Activated naive CD8-positive, alpha-beta T cell treated with anti-CD3 and anti-CD28 coated beads, Interleukin-2, amount 50 U/mL, for 24 hours (primary cell): ENCODE measurements at places on chromosomes 12 and 14.

DNA sequence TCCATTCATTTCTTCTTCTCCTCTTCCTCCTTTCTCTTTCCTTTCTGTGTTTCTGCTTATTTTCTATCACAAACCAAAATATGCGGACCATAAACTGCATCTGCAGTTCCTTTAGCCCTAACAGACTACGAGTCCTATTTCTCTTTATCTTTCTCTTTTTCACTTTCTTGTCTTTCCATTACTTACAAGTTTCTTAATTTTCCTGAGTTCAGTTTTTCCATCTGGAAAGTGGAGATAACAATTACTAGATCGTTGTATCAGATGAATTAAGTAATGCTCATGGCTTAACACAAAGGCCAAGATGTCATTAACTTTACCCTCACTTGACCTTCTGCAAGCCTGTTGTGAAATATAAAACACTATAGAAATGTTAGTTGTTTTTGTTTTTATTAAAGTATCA lies 983 bp upstream of the COPS7A start:
- H3K27me3 ChIP-seq = no peaks in the 10 kb centered on the region
- H3K36me3 ChIP-seq = peaks cover 13% of the 10 kb centered on the region
- H3K4me3 ChIP-seq = peak overlapping the region; percentile 89
- peaks cover 30% of the 10 kb centered on the region for H3K4me1 ChIP-seq

GRCh38 chr12:47222520-47223030 lies 142.8 kb upstream of the AMIGO2 start:
- H3K4me3 ChIP-seq = peak overlapping the region; percentile 84
- H3K27ac ChIP-seq = peak overlapping the region; percentile 91
- H3K36me3 ChIP-seq = peaks cover 84% of the 10 kb centered on the region
- DNase-seq = no peak

- H3K27ac ChIP-seq = no peak overlapping the region
- peaks cover 11% of the 10 kb centered on the region for H3K27me3 ChIP-seq
- no peaks in the 10 kb centered on the region for H3K36me3 ChIP-seq
- H3K4me3 ChIP-seq = no peak overlapping the region
- H3K4me1 ChIP-seq = no peaks in the 10 kb centered on the region
These were observed 107.4 kb upstream of the RGS6 start for GRCh38 chr14:71824816-71825215.

GRCh38 chr12:58388261-58388660 lies 446.9 kb downstream of the ATP23 start:
- no peak overlapping the region for H3K27ac ChIP-seq
- no peaks in the 10 kb centered on the region for H3K36me3 ChIP-seq
- H3K27me3 ChIP-seq = no peaks in the 10 kb centered on the region
- no peak for DNase-seq
- H3K4me1 ChIP-seq = no peaks in the 10 kb centered on the region

DNA sequence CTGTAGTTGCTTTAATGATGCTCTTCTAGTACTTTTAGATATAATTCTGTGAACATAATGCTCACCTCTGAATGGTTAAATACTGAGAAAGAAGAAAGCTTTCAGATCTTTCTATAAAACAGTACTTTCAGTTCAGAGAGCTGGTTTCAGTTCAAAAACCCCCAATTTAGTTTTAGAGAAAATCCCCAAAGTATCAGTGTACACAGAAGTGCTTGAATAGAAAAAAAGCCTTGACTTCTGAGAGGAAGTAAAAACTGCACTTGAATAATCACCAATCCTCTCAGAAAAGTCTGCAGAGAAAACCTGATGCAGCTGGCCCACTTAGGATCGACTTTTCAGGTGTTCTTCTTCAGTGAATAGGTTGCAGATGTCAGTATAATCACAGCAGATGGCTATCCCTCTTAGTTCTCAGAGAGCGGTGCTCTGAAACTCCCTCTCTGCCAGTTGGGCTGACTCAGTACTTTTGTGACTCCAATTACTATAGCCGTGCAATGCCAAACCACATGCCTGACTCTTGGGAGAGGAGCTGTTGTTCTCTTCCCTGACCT lies 616.3 kb downstream of the LRFN5 start:
- DNase-seq = no peak
- H3K36me3 ChIP-seq = no peaks in the 10 kb centered on the region
- no peaks in the 10 kb centered on the region for H3K4me1 ChIP-seq
- H3K27ac ChIP-seq = no peak overlapping the region

DNA sequence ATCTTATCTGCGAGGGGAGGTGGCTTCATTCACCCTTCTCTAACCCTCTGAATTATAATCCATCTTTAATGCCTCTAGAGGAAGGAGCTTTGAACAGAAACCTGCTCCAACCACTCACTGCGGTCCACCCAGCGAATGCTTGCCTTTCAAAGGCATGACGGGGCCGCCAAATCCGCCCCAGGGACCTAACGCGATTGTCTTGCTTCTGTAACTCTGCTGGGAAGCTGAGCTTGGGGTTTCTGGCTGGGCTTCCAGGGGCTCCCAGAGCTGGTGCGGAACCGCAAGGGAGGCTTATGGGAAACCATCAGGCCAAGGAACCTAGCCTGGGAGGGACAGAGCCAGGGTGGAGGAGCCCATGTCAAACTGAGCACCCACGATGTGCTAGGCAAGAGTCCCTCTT lies 231.2 kb upstream of the LHX5 start:
- no peak for DNase-seq
- no peak overlapping the region for H3K27ac ChIP-seq
- no peaks in the 10 kb centered on the region for H3K36me3 ChIP-seq
- peaks cover 37% of the 10 kb centered on the region for H3K27me3 ChIP-seq
- no peaks in the 10 kb centered on the region for H3K4me1 ChIP-seq
